Amniotic stem cell (primary cell): ENCODE measurements at places on chromosomes 1 and 21.
A peak's percentile ranks its signal among the peaks of the same experiment; 100 is the strongest.

DNA sequence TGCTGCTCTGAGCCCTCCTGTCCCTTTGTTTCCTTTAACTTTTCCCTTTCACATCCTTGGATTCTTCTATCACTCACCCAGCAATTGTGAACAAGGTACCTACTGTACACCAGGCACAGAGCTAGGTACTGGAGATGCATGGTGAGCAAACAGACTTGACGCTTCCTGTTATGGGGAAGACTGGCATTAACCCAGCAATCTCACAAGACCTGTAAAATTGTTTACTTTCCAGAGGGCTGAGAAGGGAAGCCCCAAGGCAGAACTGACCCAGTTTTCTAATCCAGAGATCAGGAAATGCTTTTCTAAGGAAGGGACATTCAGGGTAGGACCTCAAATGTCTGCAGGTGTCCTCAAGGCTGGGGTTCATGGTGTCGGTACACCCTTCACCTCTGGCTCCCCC, 171.6 kb upstream of the KAZN start:
- no peak for DNase-seq

DNA sequence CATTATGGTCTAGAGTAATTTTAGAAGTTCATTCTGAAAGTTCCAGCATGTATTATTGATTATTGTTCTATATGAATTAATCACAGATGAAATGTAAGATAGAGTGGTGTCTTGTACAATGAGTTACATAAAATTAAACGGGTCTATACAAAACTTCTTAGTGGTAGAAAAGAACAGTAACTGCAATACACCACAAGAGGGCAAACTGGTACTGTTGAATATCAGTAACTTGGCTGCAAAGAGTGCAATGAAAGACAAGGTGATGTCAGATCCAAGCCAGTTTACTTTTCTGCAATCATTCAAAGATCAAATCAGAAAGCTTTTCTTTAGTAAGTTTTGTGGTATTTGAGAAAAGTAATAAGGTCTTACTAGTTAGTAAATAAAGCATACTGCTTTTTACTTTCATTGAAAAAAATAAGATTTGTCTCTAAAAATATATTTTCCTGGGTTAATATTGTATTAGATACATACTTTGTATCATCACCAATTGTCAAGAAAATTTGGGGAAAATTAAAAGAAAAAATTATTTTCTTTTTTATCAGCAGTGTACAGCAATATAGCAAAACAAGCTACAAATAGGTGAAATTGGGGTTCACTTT, 66.4 kb upstream of the BTG3 start:
- DNase-seq: peak; percentile 32

- DNase-seq: no peak
Observed at GRCh38 chr1:28632560-28632959, 10.3 kb downstream of the TAF12 start.

GRCh38 chr1:18351735-18352134, 129.0 kb upstream of the KLHDC7A start:
- DNase-seq: no peak

GRCh38 chr21:38930066-38930465, 124.3 kb downstream of the ETS2 start:
- DNase-seq: no peak

- no peak for DNase-seq
Observed at GRCh38 chr1:209030454-209031167, 552.9 kb upstream of the CAMK1G start.

GRCh38 chr1:26728645-26729044, 32.8 kb downstream of the ARID1A start:
- DNase-seq: no peak

DNA sequence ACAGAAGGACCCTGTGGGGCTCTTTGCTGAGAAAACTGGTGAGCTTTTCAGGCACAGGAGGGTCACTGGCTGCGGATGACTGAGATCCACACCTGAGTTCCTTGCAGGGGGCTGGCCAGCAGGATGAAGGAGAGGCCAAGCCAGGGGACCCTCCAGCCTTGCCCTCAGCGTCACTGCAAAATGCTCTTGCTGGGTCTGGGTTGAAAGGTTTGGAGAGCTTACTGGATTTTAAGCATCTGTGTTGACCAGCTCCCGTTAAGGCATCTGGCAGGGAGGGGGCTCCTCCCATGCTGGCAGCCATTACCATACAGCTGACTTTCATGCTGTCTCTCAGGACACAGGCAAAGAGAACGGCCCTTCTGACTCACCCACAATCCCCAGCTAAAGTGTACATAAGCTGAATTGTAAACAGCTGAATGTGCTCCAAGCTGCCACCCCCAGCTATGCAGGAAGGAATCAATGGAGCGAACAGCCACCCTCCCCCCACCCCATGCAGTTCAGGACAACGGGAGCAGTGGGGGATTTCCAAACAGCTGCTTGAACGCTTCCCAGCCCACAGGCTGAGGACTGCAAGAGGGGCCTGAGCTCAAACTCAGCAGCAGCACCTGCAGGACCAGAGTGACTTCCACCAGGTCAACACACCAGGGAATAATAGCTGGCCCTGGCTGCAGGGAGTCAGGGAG, 21.3 kb upstream of the A3GALT2 start:
- DNase-seq: peak; percentile 83

- peak; percentile 85 for DNase-seq
Observed at GRCh38 chr1:205749234-205750137, 496 bp downstream of the NUCKS1 start.

GRCh38 chr21:41037212-41037611, 130.7 kb upstream of the BACE2 start:
- DNase-seq: no peak

DNA sequence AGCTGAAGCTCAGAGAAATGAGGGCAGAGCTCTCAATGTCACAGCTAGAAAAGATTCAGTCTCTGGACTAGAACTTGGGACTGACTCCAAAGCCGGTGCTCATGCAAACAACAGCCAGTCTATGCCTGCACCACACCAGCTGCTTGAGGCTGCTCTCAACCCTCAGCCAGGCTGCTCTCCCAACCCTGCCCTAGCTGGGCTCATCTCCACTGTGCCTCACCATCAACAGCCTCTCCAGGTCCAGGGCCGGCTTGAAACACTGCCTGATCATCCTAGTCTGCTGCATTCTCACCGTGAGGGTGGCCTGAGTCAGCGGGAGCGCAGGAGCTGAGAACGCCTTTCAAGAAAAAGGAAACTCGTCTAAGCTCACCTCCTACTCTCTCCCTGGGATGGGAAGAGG, 94.5 kb downstream of the PTPRU start:
- no peak for DNase-seq

GRCh38 chr1:226128487-226129075, 58.0 kb downstream of the ACBD3 start:
- no peak for DNase-seq

GRCh38 chr1:242736611-242737010, 212.1 kb upstream of the PLD5 start:
- no peak for DNase-seq

DNA sequence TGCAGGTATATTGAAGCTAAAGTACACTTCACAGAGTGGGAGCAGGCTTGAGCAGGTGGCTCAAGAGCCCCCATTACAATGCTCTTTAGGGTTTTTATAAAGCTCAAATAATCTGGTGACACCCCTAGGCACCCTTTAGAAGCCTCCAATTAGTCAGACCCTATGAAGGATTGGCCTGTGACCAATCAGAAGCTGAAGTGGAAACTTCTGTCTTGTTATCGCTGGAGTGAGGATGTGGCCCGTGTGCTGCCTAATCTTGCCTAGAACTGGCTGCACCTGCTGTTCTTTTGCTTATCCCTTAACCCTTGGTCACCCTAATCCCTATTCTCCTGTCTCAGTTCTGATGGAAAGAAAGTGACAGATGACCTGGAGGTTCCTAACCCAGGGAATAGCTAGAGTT, 70.8 kb upstream of the ABCG1 start:
- no peak for DNase-seq

DNA sequence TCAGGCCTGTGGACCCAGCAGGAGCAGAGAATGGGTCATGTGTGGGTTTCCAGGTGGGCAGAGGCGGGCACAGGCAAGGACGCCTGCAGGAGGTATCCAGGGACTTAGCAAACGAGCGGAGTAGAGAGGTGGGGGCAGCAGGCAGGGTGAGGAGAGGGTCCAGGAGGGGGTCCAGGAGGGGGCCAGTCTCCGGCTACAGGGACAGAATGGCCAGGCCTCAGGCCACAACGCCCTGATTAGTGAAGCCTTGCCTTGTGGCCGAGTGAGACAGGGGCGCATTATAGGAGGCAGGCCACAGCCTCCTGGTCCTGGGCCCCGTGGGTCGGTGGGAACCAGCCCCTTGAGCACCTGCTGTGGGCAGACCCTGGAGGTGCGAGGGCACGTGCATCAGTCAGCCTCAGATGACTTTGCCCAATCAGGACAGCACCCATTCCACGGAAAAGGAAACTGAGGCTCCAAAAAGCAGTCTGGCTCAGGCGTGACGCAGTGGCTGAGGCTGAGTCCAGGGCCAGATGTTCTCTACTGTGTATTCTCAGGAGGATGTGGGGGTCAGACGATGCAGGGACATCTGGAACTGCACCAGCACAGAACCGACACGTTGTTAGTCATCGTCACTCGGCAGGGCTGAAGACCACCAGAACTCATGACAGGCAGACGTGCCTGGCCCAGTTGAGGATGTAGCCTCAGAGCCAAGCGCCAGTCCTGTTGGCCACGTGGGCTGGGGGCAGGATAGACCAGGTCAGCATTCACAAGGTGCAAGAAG, 113.7 kb downstream of the CRYAA start:
- DNase-seq: no peak

DNA sequence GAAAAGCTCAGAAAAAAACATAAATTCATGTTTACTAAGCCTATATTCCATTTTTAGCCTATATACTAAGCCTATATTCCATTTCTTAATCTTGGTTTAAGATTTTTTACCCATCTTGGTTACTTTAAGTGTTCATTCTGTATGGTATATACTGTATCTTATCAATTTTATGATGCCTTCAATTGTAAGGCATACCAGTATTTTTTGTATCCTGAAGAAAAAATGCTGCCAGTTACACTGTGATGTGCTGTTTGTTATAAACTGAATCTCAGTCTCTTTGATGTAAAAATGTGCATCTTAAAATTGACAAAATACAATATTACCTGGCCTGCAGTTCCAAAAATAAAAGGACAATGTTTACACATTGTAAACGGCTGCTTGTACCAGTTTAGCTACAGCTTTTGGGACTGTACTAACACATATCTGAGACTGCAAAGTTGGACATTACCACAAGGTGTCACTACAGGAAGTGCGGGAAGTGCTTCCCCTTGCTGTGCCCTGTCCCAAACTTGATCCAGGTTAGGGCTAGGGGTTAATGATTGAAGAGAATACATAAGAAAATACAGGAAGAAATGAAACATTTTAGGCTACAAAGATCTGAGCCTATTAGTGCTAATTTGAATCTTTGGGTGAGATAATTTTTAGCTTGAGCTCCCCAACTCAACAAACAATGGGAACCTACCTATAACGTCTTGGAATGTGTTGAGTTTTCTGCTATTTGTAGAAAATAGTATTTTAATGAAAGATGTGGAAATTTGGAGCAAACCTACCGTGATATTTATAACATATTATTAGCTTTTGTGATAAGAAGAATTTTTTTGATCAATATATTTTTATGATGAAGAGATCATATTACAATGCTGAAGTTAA, 108.9 kb downstream of the LBR start:
- peak; percentile 4 for DNase-seq

DNA sequence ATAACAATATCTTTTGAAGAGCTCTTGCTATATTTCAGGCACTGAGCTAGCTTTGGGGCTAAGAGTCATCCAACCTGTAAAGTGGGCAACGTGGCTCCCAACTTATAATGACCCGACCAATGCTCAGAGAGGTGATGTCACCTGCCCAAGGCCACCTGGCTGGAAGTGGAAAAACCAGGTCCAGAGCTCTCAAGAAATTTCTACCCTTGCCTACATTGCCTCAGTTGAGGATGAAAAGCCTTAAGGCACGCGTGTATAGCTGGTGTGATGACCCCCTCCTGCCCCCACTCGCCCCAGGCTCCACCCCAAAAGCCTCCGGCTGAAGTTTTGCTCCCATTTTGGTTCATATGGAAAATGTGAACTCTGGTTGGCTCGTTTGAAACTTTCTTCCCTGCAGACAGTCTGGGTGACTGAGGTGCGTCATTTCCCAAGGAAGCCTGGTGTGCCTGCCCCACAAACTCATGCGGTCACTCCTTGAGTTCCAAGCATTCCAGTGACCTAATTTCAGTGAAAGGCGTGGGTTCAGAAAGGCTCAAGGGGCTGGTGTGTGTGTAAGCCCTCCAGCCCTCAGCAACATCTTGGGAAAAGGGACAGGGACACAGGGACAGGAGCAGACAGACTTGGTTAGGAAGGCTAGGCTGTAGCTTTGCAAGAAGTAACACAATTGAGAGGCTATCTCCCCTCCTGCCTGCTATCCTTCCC, 20.5 kb downstream of the HTR1D start:
- DNase-seq: peak; percentile 78

DNA sequence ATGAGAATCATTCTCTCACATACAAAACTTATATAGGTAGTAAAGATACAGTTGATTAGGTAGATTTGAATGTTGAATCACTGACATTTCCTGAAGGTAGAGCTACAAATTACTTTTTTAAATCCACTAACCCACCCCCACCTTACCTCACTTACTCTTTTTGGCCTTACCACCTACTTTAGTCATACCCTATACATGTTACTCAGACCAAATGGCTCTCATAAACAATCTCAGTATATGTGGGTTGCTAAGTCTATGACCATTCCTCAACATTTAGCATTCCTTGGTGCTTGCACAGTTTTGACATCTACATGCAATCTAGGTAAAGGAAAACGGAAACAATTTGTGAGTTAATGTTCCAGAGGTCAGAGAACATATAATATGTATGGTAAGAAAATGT, 26.3 kb downstream of the SYDE2 start:
- DNase-seq: no peak

- DNase-seq: peak; percentile 18
Observed at GRCh38 chr1:157105988-157106812, 6.6 kb upstream of the ETV3L start.

DNA sequence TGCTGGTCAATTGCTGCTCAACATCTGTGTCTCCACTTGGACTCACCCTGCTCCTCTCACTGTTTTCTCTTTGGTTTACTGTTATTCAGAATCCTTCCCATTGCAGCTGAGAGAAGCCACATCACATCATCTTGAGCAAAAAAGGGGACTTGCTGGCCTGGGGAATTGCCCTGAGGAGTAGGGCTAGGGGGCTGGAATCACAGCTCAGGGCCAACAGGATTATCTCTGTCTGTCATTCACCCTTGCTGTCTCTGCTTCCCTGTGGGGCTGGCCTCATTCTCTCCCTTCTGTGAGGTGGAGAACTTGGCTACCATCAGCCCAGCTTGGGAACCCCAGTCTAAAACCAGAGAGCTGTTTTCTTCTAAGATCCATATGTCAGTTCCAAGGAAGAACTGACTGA, 140.7 kb upstream of the WNT4 start:
- DNase-seq: no peak
